Activated CD8-positive, alpha-beta T cell treated with anti-CD3 and anti-CD28 coated beads for 36 hours (primary cell): ENCODE measurements at places on chromosomes 5 and 9. TPM values are rescaled to one million over a fixed set of nuclear protein-coding genes. Genes with fewer than 3 reads are reported as not detected.

Gene IPPK
- total RNA-seq, result 15.8 TPM

DNA sequence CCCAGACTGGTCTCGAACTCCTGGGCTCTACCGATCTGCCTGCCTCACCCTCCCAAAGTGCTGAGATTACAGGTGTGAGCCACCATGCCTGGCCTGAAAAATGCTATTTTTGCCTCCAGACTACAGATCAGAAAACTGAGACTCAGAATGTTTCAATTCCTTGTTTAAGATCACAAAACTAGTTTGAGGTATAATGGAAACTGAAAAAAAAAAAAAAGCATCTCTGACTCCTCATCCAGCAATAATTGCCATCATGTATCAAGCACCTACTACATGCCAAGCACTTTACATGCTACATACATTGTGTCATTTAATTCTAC, 35.6 kb downstream of the PLAC8L1 start:
- H3K4me1 ChIP-seq, result no peaks in the 10 kb centered on the region
- H3K4me3 ChIP-seq, result no peak overlapping the region
- peaks cover 4% of the 10 kb centered on the region for H3K27me3 ChIP-seq
- H3K27ac ChIP-seq, result no peak overlapping the region

- no peaks in the 10 kb centered on the region for H3K27me3 ChIP-seq
- no peak overlapping the region for H3K4me3 ChIP-seq
- no peaks in the 10 kb centered on the region for H3K4me1 ChIP-seq
- H3K27ac ChIP-seq, result no peak overlapping the region
- no peaks in the 10 kb centered on the region for H3K36me3 ChIP-seq
Measured at GRCh38 chr9:109912082-109912582, 132.1 kb downstream of the PALM2AKAP2 start.

Gene NKD2
- total RNA-seq, result 2.3 TPM

DNA sequence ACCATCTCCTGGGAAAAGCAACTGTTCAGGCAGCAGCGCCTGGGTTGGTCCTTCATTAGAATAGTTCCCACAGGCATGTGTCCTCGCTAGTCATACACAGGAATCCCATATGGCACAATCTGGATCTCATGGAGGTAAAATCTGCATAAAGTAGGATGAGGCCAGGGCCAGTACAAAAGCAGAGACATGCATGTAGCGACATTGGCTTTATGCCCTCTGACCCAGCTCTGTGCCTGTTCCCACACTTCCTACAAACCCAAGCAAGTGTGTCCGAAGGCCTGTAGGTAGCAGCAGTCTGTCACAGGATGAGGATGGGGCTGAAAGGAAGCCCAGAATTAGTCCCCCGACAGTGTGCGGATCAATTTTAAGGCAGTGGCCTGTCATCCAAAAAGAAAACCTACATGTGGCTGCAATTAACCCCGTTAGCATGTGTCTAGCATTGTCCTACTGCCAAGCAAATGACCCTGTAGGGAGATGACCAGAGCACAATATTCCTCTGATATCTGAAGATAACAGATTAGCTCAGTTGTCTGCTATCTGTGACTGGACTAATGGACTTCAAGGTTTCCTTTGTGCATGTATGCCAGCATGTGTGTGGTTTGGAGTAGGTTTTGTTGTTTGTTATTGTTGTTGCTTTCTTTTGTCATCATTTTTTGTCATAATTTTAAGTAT, 178.8 kb downstream of the TMEM161B start:
- H3K27ac ChIP-seq, result no peak overlapping the region
- DNase-seq, result no peak
- H3K4me3 ChIP-seq, result no peak overlapping the region
- peaks cover 7% of the 10 kb centered on the region for H3K27me3 ChIP-seq
- no peaks in the 10 kb centered on the region for H3K36me3 ChIP-seq
- no peaks in the 10 kb centered on the region for H3K4me1 ChIP-seq

DNA sequence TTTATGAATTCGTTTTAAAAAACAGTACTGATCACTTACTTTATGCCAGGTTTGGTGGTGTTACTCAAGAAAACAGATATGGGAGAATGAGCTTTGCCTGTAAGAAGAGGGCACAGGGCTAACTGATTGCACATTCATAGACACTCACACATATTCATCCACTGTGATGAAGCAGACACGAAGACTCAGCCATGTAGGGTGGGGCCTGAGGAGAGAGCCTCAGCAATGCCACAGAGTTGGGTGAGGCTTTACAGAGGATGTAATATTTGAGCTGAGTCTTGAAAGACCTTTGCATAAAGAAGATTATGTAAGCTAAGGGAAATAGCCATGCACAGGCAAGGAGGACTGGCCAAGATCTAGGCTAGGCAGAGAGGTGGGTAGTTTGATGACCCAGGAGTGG, 472.8 kb downstream of the PSAT1 start:
- H3K4me1 ChIP-seq, result no peaks in the 10 kb centered on the region
- no peaks in the 10 kb centered on the region for H3K27me3 ChIP-seq
- no peak for DNase-seq
- no peaks in the 10 kb centered on the region for H3K36me3 ChIP-seq
- H3K4me3 ChIP-seq, result no peak overlapping the region

- DNase-seq, result no peak
- peaks cover 10% of the 10 kb centered on the region for H3K27me3 ChIP-seq
- no peak overlapping the region for H3K4me3 ChIP-seq
Measured at GRCh38 chr5:57745700-57746651, 263.4 kb upstream of the ACTBL2 start.

GRCh38 chr9:112550531-112550930, 63.9 kb downstream of the KIAA1958 start:
- peaks cover 2% of the 10 kb centered on the region for H3K36me3 ChIP-seq
- no peak overlapping the region for H3K4me3 ChIP-seq
- H3K27ac ChIP-seq, result no peak overlapping the region

DNA sequence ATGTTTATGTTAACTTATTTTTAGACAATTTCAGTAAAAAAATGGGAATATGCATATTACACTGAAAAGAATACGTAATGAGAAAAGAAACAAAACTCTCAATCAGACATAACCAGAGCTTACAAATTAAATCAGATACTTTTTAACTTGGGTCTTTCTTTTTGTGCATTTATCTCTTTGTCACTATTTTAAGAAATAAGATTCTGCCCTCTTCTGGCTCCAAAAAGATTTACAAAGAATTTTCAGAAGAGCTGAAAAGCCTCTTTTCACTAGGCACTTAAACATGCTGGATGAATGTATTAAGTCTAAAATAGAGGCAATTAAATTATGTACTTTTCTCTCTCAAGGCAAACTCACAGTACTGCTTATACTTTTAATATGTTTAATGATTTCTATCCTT, 55.5 kb downstream of the CEP120 start:
- H3K36me3 ChIP-seq, result peaks cover 26% of the 10 kb centered on the region
- no peaks in the 10 kb centered on the region for H3K27me3 ChIP-seq
- no peak overlapping the region for H3K27ac ChIP-seq
- no peak overlapping the region for H3K4me3 ChIP-seq

GRCh38 chr5:73390972-73391371, 57.6 kb downstream of the FOXD1 start:
- H3K27ac ChIP-seq, result no peak overlapping the region
- no peak for DNase-seq
- no peak overlapping the region for H3K4me3 ChIP-seq

Gene PAEP
- total RNA-seq, result not detected

DNA sequence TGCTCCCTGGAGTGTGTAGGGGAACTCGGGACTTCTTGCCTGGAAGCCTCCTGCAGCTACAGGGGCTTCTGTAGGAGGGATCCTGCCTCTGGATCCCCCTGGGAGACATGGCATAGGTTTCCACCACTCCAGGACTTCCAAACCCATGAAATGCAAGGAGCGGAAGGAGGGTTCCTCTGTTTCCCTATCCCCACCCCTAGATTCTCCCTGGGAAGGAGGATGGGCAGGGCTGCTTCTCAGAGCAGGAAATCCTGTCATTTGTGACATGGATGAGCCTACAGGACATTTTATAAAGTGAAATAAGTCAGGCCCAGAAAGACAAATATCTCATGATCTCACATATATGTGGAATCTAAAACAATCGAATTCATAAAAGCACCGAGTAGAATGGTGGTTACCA, 23.5 kb upstream of the SLC25A48 start:
- H3K27me3 ChIP-seq, result peaks cover 16% of the 10 kb centered on the region
- no peak overlapping the region for H3K4me3 ChIP-seq
- H3K36me3 ChIP-seq, result no peaks in the 10 kb centered on the region
- H3K4me1 ChIP-seq, result no peaks in the 10 kb centered on the region
- H3K27ac ChIP-seq, result no peak overlapping the region
- DNase-seq, result no peak

Gene DRD1
- total RNA-seq, result not detected

Gene SYNPO
- total RNA-seq, result 0.18 TPM

- DNase-seq, result no peak
- no peak overlapping the region for H3K27ac ChIP-seq
- H3K4me1 ChIP-seq, result no peaks in the 10 kb centered on the region
Measured at GRCh38 chr5:153584126-153584959, 93.9 kb downstream of the GRIA1 start.

DNA sequence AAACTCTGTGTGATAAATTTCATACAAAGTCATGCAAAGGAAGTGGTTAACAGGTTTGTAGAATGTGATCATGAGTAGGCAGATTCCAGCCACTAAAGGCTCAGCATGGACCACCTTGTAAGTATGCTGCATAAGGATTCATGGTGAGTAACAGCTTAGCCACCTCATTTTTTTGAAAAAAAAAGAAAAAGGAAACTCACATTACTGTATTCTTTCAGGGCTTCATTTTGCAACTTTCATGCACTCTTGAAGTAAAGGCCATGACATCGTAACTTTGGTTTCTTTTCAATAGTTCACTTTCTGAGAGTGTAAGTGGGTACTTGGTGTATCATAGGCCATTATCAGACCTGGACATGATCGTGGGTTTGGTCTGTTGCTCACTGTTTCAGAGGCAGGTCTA, 175.1 kb downstream of the PCSK1 start:
- H3K27ac ChIP-seq, result no peak overlapping the region
- no peak for DNase-seq
- H3K36me3 ChIP-seq, result no peaks in the 10 kb centered on the region
- H3K4me3 ChIP-seq, result no peak overlapping the region
- H3K4me1 ChIP-seq, result no peaks in the 10 kb centered on the region
- peaks cover 2% of the 10 kb centered on the region for H3K27me3 ChIP-seq

DNA sequence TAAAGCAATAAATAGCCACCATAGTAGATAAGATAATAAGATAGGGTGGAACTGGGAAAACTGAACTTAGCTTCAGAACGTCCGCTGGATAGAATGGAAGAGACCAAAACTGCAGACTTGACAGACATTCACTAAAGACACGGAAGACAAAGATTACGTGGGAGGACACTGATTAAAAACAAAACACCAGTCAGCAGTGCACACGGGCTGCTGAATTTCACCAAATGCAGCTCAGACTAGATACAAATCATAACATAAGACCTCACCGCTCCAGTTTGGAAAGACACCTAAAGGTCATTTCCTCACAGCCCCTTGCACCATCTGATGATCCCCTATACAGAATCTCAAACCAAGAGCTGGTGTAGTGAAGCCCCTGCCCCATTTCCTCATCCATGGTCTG, 2.9 kb upstream of the OR2Y1 start:
- H3K4me3 ChIP-seq, result no peak overlapping the region
- peaks cover 6% of the 10 kb centered on the region for H3K27me3 ChIP-seq
- DNase-seq, result no peak

- no peak overlapping the region for H3K27ac ChIP-seq
- H3K4me3 ChIP-seq, result no peak overlapping the region
- H3K4me1 ChIP-seq, result peaks cover 7% of the 10 kb centered on the region
- no peak for DNase-seq
- H3K36me3 ChIP-seq, result no peaks in the 10 kb centered on the region
Measured at GRCh38 chr5:151565971-151566370, 25.2 kb downstream of the FAT2 start.

- H3K27ac ChIP-seq, result peak overlapping the region; percentile 81
- peak overlapping the region; percentile 17 for H3K4me3 ChIP-seq
- peaks cover 12% of the 10 kb centered on the region for H3K27me3 ChIP-seq
- peaks cover 29% of the 10 kb centered on the region for H3K4me1 ChIP-seq
- peak; percentile 80 for DNase-seq
Measured at GRCh38 chr9:99778308-99778707, 43.4 kb upstream of the NR4A3 start.
